ENCODE measurements at places on chromosomes 6 and 20.

- no peak for DNase-seq
These were observed 60.4 kb upstream of the RSPO3 start for GRCh38 chr6:127058027-127058426.

DNA sequence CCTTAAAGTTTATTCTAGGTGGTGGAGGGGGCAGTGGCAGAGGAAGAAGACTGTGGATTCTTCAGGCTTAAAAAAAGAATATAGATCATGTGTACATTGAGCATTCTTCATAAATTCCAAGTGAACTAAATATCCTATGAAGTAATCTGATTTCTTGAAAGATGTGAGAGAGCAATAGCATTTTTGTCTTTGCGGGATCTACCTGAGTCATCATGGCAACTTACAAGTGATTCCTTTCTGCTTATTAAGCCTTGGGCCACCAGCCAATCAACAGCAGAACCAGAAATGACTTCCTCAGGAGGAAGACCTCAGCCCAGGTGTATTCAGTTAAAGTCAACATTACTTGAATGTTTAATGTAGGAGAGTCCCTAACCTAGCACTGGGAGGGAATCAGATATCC, 756.9 kb downstream of the TFAP2A start:
- no peak for DNase-seq

DNA sequence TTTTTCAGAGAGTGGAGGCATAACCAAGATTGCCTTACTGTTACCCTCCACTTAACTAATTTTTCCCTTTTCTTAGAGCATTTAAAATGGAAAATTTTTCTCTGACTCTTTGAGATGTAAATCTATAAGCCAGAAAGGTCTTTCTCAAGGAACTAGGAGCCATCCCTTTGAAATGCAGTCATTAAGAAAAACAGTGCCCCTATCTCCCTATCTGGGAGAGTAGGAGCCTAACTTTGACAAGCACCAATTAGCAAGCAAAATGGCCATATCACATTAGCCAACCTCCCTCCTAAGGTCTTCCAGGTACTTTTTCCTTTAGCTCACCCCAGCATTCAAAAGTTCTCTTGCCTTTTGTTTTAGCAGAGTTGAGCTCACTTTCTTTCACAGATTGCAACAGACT, 570.5 kb downstream of the EPHA7 start:
- DNase-seq: no peak

DNA sequence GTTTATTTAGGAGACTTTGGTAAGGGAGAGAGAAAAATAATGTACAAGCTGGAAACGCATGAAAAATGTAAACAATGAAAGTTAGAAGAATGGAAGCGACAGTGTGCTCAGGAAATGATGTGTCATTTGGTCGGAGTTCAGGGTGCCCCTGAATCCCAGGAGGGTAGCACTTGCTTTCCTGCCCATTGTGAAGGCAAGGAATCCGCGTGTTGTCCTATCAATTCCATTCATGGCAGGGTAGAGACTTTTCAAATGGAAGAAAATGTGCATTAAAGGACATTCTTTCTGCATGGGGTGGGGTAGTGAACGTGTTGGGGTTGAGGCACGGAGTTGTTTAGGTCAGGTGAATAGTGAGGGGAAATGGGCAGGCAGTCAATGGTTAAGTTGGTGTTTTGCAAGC, 33.7 kb downstream of the GCNT2 start:
- DNase-seq: no peak

GRCh38 chr20:53515749-53516148, 77.9 kb downstream of the ZNF217 start:
- DNase-seq: no peak
